ENCODE measurements at places on chromosomes 16 and 17.

- no peak for DNase-seq
These were observed 11.2 kb downstream of the TERB1 start for GRCh38 chr16:66790130-66790733.

DNA sequence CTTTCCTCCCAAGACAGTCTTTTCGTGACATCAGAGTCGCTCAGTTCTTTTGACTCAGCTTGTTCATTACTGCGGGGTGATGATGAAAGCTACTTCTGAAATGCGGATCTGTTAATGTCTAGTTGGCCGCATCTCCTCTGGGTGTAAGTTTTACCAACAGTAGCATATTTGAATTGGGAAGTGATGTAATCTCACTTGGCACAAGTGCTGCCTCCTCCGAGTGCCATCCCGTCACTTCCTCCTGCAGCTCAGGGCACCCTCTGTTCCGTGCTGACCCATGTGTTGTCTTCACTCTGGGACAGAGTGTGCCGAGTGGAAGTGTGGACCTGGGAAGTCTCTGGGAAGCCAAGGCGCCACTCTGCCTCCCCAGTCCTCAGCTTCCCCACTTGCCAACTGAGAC lies 8.9 kb downstream of the ADAD2 start:
- no peak for DNase-seq

GRCh38 chr16:4337540-4338088 lies 13.5 kb downstream of the PAM16 start:
- DNase-seq: no peak

GRCh38 chr16:22927306-22927705 lies 113.3 kb downstream of the HS3ST2 start:
- no peak for DNase-seq

DNA sequence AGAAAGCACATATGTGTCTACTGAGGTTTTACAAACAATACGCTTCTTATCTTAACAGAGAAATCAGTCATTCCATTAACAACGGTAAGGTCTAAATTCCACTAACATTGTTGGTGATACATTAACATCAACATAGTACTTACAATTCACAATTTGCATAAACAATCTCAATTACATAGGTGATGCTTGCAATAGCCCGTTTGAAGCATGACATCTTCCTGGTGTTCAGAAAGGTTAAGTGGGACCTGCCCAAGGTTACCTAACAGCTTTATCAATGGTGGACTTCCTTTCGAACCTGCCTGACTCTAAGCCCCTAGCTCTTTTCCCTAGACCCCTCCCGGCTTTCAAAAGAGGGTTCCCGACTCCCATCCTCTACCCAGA lies 699 bp downstream of the FAM222B start:
- no peak for DNase-seq

Data from HCEC 1CT (cell line).